Erythroblast (primary cell): ENCODE measurements at places on chromosomes 12 and 14.

- DNase-seq: peak; percentile 72
These were observed 233.3 kb upstream of the FLRT2 start for GRCh38 chr14:85296456-85297210.

DNA sequence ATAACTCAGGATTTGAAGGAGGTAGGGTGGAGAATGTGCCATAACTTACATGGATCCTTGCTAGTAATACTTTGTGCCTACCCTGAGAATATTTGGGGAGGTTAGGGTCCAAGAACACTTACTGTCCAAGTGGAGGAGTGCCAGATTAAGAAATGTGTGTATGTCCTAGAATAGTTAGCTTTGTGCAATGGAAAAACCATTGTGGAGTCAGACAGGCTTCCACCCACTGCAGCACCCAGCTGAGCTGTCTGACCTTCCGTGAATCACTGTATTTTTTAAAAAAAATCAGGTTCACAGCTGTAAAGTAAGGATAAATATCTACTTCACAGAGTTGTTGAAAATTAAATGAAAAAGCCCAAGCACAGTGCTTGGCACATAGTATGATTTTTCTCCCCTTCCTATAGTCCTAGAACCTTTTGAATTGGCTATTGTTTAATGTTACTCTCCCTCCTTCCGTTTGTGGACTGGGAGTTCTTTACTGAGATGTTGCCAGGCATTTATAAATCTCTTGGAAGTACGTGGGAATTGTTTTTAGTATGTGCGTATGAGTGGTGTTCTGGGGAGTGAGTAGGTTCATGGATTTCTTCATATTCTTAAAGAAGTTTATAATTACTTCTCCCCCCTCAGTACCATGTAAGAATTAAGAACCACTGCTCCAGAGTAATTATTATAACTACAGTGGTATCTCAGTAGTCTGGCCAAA, 9.2 kb downstream of the RAB21 start:
- no peak for DNase-seq

DNA sequence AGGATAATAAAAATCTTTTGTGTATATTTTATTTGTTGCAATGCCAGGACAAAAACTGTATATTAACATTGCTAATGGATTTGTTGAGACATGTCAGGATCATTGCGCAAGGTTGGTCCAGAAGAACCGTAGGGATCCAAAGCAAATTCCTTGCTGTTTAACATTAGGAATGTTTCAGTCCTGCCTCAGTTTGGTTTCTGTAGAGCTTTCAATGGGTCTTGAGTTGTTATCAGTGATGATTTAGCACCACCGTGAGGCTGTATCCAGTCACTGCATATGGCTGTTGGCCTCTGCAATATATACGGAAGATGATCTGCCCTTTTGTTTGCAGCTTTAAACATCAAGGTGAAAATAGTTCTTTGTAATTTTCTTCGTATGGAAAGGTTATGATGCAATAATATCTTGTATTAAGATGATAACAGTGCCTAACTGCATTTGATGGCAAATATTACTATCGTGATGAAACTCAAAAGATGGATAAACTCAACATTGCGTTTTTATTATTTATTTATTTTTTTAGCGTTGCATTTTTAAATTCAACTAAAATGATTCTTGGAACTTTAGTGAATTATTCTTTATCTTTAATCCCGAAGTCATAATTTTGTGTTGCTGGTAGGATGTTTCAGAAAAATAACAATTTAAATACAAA, 231.2 kb downstream of the AKAP6 start:
- DNase-seq: peak; percentile 47

DNA sequence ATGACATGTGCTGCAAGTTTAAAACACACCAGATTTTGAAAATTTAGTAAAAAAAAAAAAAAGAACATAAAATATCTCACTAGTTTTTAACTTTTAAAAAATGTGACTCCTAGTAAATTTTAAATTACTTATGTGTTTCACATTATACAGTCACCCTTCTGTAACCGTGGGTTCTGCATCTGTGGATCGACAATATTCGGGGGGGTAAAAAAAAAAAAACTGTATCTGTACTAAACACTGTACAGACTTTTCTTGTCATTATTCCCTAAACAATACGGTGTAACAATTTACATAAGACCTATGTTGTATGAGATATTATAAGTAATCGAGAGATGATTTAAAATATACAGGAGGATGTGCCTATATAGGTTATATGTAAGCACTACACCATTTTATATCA, 3.2 kb downstream of the DDX24 start:
- DNase-seq: no peak

GRCh38 chr12:80233926-80234325, 134.6 kb downstream of the OTOGL start:
- DNase-seq: no peak

GRCh38 chr12:124426594-124427555, 132.0 kb downstream of the RFLNA start:
- DNase-seq: no peak

GRCh38 chr12:6948873-6949594, 2.1 kb upstream of the PTPN6 start:
- no peak for DNase-seq

DNA sequence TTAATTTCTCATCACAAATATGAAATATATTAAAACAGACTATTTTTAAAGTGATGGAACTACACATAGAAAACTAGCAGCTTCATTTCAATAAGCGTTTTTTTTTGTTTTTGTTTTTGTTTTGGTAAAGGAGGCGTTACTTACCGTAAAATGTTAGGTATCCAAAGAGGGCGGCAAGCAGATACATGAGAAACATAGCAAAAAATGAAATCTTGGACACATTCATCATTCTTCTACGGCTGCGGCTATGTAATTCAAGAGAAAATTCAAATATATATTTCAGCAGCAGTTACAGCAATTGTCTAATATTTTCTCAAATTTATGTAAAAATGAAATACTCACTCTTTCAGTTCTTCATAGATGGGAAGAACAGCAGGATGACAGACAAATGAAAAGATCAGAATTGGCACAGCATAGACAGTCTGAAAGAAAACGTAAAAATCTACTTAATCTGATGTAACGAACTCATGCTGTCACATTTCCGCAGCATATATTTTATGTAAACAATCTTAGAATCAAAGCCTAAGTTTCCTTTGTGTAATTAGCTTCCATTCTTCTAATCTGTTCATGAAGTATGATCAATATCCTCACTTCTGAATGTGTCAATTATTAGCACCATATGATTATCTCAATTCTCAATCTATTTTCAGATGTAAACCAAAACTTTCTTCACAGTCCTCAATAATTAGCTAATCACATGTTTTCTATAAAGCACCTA, 8.8 kb downstream of the SLC38A2 start:
- no peak for DNase-seq

DNA sequence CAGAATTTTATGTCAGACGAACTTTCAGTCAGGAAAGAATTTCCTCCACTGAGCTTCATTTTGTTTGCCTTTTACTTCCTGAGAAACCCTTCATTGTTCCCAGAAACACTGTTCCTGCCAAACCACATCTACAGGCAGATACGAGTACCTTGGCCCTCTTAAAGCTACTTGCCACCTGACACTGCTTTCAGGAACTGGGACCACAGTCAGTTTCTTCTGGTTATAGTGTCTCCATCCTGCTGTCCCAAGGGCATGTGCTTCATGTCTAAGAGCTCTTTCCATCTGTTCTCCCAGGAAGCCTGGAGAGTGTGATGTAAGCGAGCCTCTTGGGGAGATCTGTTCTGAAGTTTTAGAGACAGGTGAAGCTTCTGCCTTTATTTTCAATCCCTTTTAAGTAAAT, 161.7 kb upstream of the PLEKHA5 start:
- DNase-seq: no peak

DNA sequence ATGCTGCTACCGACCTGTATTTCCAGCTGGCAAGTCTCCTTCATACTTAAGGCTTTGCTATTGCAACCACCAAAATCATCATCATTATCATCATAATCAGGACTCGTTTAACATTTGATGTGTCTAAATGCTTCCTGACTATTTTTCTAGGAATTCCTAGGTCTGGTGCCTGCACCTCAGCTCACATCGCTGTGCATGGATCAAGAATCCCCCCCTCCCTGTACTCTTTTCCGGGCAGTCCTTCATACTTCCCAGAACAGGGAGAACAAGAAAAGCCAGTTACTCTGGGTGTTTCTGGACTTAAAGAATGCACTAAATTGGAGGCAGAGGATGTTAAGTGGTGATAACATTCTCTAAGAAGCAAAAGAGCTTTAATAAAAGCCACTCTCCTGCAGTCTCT, 9.4 kb downstream of the ERP27 start:
- DNase-seq: no peak

DNA sequence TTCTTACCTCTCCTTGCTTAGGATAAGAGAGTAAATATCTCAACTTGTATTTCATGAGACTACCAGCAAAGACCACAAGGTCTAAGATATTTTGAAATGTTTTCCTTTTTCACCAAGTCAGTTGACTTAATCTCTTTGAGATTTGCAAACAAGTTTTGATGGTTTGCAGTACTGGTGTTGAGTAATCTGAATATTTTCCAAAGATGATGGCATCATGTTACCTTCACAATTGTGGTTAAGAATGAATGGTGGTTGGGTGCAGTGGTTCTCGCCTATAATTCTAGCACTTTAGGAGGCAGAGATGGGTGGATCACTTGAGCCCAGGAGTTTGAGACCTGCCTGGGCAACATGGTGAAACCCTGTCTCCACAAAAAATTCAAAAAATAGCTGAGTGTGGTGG, 225.7 kb downstream of the TMTC2 start:
- no peak for DNase-seq

DNA sequence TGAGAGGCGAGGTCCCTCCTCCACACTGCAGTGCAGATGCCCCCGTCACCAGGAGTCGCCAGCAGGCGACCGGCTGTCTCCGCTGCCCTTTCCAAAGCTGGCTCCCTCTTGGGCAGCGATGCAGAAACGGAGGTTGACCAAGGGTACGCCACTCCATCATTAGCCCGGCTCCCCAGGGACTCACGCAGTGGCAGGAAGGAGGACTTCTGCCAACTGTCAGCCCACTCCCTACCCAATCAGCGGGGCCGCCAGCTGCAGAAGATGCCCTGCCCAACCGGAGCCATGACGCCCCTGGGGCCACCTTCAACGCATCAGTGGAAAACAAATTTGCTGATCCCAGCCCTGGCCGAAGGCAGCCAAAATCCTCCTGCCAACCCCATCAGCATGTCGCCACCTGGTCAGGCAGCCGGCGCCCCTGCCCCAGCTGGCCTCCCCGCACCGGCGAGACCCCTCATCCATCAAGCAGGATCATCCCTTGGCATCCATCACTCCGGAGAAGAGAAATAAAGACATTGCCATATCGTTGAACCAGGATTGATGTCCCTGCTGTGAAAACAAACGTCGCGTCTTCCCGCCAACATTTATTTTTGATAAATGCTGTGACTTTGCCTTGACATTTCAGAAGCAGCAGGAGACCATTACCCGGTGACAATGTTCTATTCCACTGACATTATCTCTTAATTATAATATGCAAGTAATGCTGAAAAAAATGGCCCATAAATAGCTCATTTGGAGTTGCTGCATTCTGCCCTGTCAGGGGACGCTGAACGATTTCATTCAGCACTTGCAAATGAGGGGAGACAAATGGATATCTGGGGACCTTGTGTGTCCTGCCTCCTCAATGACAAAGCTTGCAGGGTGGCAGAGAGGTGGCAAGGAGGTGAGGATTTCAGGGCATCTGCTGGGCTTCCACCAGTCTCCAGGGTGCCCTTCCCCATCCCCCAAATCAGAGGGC, 105.1 kb downstream of the SCARB1 start:
- DNase-seq: no peak

DNA sequence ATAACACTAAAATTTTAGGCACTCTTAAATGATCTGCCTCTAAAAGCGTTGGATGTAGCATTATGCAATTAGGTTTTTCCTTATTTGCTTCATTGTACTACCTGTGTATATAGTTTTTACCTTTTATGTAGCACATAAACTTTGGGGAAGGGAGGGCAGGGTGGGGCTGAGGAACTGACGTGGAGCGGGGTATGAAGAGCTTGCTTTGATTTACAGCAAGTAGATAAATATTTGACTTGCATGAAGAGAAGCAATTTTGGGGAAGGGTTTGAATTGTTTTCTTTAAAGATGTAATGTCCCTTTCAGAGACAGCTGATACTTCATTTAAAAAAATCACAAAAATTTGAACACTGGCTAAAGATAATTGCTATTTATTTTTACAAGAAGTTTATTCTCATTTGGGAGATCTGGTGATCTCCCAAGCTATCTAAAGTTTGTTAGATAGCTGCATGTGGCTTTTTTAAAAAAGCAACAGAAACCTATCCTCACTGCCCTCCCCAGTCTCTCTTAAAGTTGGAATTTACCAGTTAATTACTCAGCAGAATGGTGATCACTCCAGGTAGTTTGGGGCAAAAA, 4.1 kb downstream of the CDKN1B start:
- DNase-seq: peak; percentile 42

DNA sequence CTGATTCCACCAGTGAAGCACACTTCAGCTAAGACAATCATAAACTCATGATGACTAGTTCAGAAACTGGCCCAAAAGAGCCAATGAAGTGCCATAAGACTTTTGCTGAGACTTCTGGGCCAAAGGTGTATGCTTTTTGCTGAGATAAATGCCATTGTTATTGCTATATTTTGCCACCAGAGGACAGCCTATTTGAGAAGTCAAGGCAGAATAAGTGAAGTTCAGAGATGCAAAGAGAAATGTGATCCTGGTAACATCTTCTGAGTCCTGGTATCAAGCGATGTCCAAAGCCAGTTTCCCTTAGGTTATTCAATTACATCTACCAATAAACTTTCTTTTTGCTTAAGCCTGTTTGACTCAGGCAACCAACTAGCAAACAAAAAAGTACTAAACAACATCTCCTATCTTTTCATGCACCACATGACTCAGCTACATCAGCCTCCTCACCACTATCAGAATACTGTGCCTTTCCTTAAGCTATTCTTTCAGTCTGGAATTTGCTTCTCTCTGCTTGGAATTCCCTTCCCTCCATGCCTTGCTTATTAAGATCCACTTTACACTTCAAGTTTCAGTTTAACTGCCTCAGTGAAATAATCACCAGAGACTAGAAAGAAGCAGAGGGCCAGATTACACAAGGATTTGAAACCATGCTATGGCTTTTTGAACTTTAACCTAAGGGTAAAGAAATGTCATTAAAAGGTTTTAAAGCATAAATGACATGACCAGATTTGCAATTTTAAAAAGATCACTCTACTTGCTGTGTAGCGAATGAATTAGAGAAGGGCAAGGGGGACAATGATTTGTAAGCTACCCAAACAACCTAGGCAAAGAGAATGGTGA, 14.0 kb downstream of the CRY1 start:
- DNase-seq: peak; percentile 65

- DNase-seq: no peak
These were observed at the start of gene SLC6A12 for GRCh38 chr12:214003-214741. TSS of gene SLC6A12 (minus strand) at chr12:214157. CDS start at chr12:209986, 4,171 bp downstream.

GRCh38 chr12:48336061-48336460, 14.7 kb downstream of the ZNF641 start:
- DNase-seq: no peak

- no peak for DNase-seq
These were observed 189.0 kb upstream of the CCND2 start for GRCh38 chr12:4084573-4084972.

DNA sequence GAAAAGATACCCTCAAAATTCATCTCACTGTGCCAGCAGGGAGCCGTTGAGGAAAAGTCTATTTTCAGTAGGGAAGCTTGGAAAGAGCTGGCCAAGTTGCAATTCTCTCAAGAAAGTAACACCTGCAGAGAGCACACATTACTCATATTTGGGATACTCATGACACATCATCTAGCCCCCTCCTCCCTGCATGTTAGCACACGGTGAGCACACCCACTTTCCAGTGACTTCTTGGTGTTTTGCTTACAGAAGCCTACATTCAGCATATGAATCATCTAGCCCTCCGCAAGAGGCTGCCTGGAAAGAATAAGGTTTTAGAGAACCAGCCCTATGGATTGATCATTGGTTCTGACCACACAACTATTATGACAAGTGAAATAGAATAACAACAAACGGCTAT, 124.5 kb downstream of the PTPRO start:
- DNase-seq: no peak
